Activated CD4-positive, alpha-beta T cell treated with anti-CD3 and anti-CD28 coated beads, Interleukin-2, amount 10 ng/mL, durations not matched to agents 24 days and 14 days (primary cell): ENCODE measurements at places on chromosomes 2 and 18. TPM values are rescaled to one million over a fixed set of nuclear protein-coding genes. Genes with fewer than 3 reads are reported as not detected.

Gene FAM237A
- not detected in 2 replicates for total RNA-seq

GRCh38 chr2:237344942-237345341, 69.0 kb downstream of the COL6A3 start:
- H3K4me1 ChIP-seq, result no peaks in the 10 kb centered on the region
- no peaks in the 10 kb centered on the region for H3K36me3 ChIP-seq
- H3K27me3 ChIP-seq, result no peaks in the 10 kb centered on the region
- no peak for DNase-seq

DNA sequence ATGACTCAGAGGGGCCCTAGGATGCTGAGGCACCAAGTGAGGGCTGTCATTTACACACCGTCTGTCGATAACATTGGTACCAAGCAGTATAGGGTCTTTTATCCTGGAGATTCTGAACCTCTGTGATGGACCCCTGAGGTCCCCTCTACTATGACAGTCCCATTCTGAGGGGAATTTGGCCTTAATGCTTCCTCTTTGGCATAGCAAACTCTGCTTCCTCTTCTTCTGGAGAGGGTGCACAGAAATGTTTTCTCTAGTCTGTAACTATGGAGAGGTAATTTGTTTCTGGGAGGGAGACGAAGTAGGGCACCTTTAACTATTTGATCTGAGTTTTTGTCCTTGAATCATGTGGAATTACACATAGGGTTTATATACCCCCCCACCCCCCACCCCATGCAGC, 44.8 kb downstream of the INPP4A start:
- no peaks in the 10 kb centered on the region for H3K27me3 ChIP-seq
- no peak overlapping the region for H3K4me3 ChIP-seq
- no peak for DNase-seq
- H3K27ac ChIP-seq, result no peak overlapping the region

Gene TDRD15
- total RNA-seq, result not detected in 2 replicates

GRCh38 chr2:197137826-197138477, 172.6 kb downstream of the ANKRD44 start:
- H3K27me3 ChIP-seq, result no peaks in the 10 kb centered on the region
- DNase-seq, result no peak
- H3K36me3 ChIP-seq, result peaks cover 43% of the 10 kb centered on the region
- peaks cover 58% of the 10 kb centered on the region for H3K4me1 ChIP-seq
- H3K4me3 ChIP-seq, result peak overlapping the region; percentile 26

Gene STEAP3
- total RNA-seq, result 0.16 and 0.19 TPM in 2 replicates

Gene NOL4
- not detected in 2 replicates for total RNA-seq

DNA sequence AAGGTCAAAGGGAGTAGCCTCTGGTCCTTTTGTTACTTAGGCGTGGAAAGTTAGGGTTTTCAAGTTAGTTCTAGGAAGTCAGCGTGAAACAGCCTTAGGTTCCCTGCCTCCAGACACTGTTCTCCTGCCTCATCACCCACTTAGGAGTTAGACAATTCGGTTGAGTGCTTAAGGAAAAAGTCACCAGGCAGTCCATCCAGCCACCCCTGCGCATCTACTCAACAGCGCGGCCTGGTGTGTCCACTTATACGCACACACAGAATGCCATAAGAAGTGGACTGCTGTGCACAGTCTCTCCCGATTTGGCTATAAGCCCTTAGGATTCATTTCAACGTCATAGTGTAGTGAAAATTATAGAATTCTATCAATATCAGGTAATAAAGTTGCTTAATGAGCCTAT, 470.8 kb upstream of the TNP1 start:
- no peak for DNase-seq
- no peak overlapping the region for H3K27ac ChIP-seq
- no peaks in the 10 kb centered on the region for H3K4me1 ChIP-seq

GRCh38 chr2:8475349-8476031, 206.4 kb upstream of the ID2 start:
- peak; percentile 65 for DNase-seq
- peaks cover 86% of the 10 kb centered on the region for H3K4me1 ChIP-seq
- peak overlapping the region; percentile 31 for H3K4me3 ChIP-seq
- H3K27me3 ChIP-seq, result no peaks in the 10 kb centered on the region
- H3K36me3 ChIP-seq, result peaks cover 8% of the 10 kb centered on the region
- peak overlapping the region; percentile 91 for H3K27ac ChIP-seq

- no peaks in the 10 kb centered on the region for H3K4me1 ChIP-seq
- no peaks in the 10 kb centered on the region for H3K27me3 ChIP-seq
- no peak overlapping the region for H3K4me3 ChIP-seq
- DNase-seq, result no peak
- no peaks in the 10 kb centered on the region for H3K36me3 ChIP-seq
Observed at GRCh38 chr2:7279421-7279949, 362.3 kb downstream of the RNF144A start.

GRCh38 chr2:220270481-220271070, 643.1 kb downstream of the SLC4A3 start:
- H3K36me3 ChIP-seq, result no peaks in the 10 kb centered on the region
- no peak overlapping the region for H3K27ac ChIP-seq
- DNase-seq, result no peak

DNA sequence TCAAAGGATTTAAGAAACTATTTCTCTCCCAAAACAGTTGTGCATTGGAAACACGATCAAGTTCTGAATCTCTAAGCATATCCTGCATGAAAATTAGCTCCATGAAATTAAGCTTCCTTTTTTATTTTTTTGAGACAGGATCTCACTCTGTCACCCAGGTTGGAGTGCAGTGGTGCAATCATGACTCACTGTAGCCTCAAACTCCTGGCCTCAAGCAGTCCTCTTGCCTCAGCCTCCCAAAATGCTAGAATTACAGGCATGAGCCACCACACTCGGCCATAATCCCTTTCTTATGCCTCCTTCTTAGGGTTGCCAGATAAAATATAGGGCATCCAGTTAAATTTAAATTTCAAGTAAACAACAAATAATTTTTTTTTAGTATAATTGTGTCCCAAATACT, 124.4 kb downstream of the ARL4C start:
- no peak for DNase-seq
- H3K4me1 ChIP-seq, result peaks cover 70% of the 10 kb centered on the region
- H3K4me3 ChIP-seq, result peak overlapping the region; percentile 75
- no peaks in the 10 kb centered on the region for H3K36me3 ChIP-seq

- H3K27me3 ChIP-seq, result peaks cover 1% of the 10 kb centered on the region
- H3K36me3 ChIP-seq, result no peaks in the 10 kb centered on the region
- H3K27ac ChIP-seq, result no peak overlapping the region
- H3K4me1 ChIP-seq, result no peaks in the 10 kb centered on the region
- DNase-seq, result no peak
- H3K4me3 ChIP-seq, result no peak overlapping the region
Observed at GRCh38 chr2:39872748-39873147, 93.7 kb upstream of the THUMPD2 start.

DNA sequence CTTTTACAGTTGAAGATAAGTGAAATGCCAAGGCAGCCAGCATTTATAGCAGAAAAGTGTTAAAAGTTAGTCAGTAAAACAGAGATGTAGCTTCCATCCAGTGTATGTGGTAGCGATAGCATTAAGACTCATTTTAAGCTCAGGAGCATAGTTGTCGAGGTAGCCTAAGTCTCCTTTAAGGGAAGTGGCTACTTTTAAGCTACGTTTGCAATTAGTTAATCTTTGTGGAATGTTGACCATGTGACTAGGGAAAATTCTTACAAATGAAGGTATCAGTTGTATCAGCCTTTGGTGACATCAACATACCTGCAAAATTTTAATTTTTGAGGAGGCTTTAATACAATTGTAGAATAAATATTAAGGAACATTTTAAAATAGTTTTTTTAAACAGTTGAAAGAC, 61.9 kb downstream of the LHCGR start:
- peaks cover 3% of the 10 kb centered on the region for H3K27me3 ChIP-seq
- DNase-seq, result no peak
- no peak overlapping the region for H3K27ac ChIP-seq
- H3K4me3 ChIP-seq, result no peak overlapping the region
- H3K4me1 ChIP-seq, result no peaks in the 10 kb centered on the region

DNA sequence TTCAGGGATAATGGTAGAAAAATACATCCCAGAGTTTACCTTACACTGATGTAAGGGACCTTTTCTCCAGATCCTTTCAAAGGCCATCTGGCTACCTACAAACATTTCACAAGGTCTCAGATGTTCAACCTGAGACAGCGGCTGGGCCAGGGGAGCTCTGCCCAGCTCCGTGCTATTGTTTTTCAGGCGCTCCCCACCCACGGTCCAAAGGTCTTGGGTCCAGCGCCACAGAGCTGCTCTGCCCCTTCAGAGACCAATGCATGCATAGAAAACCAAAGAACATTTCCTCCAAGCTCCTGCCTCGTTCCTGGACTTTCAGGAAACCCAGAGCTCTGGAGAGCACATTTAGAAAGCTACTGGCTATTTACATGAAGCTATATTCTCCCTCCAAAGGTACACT, 40.3 kb downstream of the COPS8 start:
- no peak overlapping the region for H3K27ac ChIP-seq
- no peaks in the 10 kb centered on the region for H3K27me3 ChIP-seq
- no peaks in the 10 kb centered on the region for H3K36me3 ChIP-seq

Gene ASAP2
- total RNA-seq, result 0.40 and 0.83 TPM in 2 replicates

DNA sequence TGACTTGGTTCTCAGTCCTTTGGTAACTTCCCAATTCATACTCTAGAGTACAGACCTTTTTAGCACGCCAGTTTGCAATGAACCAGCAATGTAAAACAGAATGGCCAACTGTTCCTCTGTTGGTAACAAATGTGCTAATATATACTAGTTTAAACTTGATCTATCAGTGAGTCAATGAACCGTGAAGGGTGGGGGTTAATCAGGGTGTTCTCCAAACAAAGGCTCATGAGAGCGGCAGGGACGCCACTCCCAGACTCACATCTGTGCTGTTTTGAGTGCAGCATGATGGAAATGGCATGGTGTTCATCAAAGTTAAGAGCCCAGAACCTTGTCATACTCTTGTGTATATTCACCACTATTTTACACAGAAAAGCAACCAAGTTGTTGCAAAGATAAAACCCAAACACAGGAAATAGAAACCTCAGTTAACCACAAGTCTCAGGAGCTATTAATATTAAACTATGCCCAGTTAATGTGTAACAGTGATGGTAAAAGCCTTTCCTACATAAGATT, 70.3 kb downstream of the CERKL start:
- peaks cover 28% of the 10 kb centered on the region for H3K27me3 ChIP-seq
- peak; percentile 61 for DNase-seq
- peaks cover 8% of the 10 kb centered on the region for H3K4me1 ChIP-seq
- peak overlapping the region; percentile 8 for H3K27ac ChIP-seq

Gene COL5A2
- total RNA-seq, result 0.49 and 0.66 TPM in 2 replicates

DNA sequence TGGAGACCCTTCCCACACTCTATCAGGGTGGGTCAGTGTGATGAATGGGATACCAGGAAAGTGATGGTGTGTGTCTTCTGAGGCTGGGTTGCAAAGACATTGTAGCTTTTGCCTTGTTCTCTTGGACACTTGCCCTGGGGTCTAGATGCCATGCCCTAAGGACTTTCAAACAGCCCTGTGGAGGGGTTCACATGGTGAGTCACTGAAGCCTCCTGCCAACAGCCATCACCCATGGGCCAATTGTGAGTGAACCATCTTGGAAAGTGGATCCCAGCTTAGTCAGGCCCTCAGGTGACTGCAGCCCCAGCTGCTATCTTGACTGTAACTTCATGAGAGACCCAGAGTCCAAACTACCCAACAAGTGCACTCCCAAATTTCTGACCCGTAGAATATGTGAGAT, 25.8 kb upstream of the IGFBP5 start:
- no peak overlapping the region for H3K4me3 ChIP-seq
- no peaks in the 10 kb centered on the region for H3K36me3 ChIP-seq
- no peaks in the 10 kb centered on the region for H3K4me1 ChIP-seq

DNA sequence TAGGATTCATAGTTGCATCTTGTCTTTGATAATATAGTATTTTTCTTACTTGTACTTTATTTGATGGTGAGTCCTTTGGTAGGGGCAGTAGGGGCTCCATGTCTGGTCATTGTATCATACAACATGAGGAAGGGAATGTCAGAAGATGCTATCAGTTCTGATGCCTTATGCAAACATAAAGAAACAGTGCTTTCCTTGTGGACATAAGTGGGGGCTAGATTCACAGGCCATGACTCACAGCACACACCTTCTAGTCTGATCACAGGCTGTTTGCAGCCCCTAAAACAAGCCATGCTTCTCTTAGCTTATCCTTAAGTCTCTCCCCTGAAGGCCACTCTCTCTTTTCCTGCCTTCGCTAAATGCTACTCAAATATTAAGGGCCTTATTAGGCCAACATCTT, 10.7 kb upstream of the SLC14A1 start:
- H3K27ac ChIP-seq, result no peak overlapping the region
- DNase-seq, result no peak
- no peaks in the 10 kb centered on the region for H3K4me1 ChIP-seq
- H3K27me3 ChIP-seq, result peaks cover 11% of the 10 kb centered on the region
- no peak overlapping the region for H3K4me3 ChIP-seq

Gene KCMF1
- total RNA-seq, result 98.1 and 101 TPM in 2 replicates

Gene CXCR2
- total RNA-seq, result 0.07 and 0.19 TPM in 2 replicates

DNA sequence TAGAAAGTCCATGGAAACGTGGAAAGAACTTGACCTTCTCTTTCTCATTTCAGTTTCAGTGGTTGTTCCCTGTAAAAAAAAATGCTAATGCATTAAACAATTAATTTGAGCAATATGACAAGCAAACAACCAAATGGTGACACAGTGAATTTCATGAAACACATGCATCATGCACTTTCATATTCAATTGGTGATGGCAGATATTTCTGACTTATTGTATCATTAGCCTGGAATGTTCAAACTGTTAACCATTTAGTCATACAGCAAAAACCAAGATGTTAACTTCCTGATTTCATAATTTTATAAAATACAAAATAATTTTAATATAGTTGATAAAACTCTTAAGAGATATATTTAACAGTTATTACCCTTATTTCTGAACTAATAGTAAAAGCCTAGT, 85.5 kb downstream of the SCN1A start:
- no peak for DNase-seq
- H3K27ac ChIP-seq, result no peak overlapping the region
- peaks cover 2% of the 10 kb centered on the region for H3K27me3 ChIP-seq
- H3K4me3 ChIP-seq, result no peak overlapping the region

DNA sequence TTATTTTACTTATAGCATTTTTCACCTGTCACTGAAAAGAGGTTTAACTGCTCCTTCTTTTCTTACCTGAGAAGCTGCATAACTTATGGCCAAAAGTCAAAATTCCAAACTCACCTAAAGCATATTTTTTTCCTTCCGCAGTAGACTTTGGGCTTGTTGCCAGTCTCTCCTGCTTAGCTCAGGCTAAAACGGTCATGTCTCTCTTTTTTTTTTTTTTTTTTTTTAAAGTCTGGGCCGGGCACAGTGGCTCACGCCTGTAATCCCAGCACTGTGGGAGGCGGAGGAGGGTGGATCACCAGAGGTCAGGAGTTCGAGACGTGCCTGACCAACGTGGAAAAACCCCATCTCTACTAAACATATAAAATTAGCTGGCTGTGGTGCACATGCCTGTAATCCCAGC, 113.5 kb downstream of the RTN4 start:
- peaks cover 1% of the 10 kb centered on the region for H3K27me3 ChIP-seq
- no peaks in the 10 kb centered on the region for H3K36me3 ChIP-seq
- no peaks in the 10 kb centered on the region for H3K4me1 ChIP-seq
- no peak overlapping the region for H3K27ac ChIP-seq
- DNase-seq, result no peak

DNA sequence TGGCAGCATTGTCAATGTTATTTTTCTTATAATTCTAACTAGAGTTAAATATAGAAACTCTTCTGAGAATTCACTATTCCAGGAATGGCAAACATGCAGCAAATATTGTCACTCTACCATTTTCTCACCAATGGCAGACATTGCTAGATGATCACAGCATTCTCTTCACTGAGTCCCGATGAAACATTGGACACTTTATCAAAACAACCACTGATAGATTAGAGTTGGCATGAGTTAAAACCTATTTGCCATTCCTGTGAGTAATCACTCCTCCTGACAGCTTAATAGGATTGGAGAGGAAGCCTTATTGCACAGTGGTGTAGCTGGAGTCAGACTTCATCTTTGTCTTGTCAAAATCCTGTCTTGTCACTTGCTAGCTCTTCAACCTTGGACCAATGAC, 163.9 kb upstream of the THUMPD2 start:
- H3K4me3 ChIP-seq, result no peak overlapping the region
- peaks cover 41% of the 10 kb centered on the region for H3K36me3 ChIP-seq
- H3K4me1 ChIP-seq, result peaks cover 48% of the 10 kb centered on the region
- H3K27ac ChIP-seq, result peak overlapping the region; percentile 22
- no peaks in the 10 kb centered on the region for H3K27me3 ChIP-seq
